ENCODE measurements at places on chromosomes 1 and 21.
A peak's percentile ranks its signal among the peaks of the same experiment; 100 is the strongest.

- DNase-seq = no peak
These were observed 5.4 kb downstream of the FOXO6 start for GRCh38 chr1:41366455-41367287.

- peak; percentile 26 for DNase-seq
These were observed 87.9 kb downstream of the CDC14A start for GRCh38 chr1:100440075-100440809.

DNA sequence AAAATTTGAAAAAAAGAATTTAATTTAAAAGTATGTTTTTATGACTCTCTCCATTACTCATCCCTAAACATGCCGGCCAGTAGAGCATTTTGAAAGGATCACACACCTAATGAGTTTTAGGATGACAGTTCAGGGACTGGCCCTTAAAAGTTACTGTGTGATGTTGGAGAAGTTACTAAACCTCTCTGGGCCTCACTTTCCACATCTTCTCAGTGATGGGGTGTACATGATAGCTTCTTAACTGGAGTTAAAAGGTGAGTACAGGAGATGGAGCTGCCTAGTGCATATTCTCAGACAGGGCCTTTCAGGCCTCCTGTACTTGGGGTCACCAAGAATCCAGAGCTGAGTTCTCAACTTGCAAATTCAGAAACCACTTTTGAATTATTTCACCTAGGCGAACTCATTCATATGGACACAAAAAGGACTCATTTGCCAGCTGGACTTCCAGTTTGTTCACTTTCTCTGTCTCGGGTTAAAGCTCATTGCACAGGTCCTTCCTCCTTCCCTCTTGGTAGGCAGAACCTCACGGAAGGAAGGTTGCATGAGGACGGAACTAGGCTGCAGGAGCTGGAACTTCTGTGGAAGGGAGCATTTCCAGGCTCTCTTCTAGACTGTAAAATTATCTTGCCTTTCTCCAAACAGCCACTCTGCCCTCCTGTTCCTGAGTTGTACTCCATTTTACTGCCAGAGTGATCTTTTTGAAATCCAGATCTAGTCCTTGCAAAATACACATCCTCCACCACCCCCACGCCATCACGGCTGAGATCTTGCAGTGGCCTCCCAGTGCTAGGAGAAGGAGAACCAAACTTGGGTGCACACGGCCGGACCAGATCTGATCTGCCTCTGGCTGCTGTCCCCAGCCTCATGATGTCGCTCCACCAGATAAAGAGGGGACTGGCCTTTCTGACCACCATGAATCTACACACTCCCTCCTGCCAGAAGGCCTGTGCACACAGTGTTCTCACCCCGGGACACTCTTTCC is 4.3 kb upstream of the SLC30A1 start:
- DNase-seq = no peak

DNA sequence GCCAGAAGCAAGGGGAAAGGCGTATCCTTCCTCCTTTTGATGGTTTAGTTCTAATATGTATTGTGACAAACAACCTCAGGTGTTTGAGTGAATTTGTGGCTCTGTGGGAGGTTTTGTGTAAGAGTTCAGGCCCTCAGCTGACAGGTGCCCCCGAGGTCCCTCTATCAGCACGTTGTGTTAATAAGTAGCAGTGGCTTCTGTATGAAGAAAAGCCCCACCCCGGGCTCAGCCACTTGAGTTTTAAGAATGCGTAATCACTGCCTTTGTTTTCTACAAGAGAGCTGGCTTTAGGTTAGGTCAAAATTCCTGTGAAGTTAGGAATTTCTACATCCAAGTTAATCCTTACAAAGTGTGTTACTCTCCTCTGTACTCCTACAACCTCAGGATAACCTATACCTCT is 92.4 kb upstream of the PGBD5 start:
- no peak for DNase-seq

- no peak for DNase-seq
These were observed 270.3 kb downstream of the SDCCAG8 start for GRCh38 chr1:243526180-243526579.
